ENCODE measurements at places on chromosomes 6 and 20. TPM values are rescaled to one million over a fixed set of nuclear protein-coding genes. Genes with fewer than 3 reads are reported as not detected.

The GSTA3 gene
- not detected for total RNA-seq

The MTG2 gene
- 34.3 TPM for total RNA-seq

The ANKRD66 gene
- total RNA-seq, result not detected

The OR2B6 gene
- not detected for total RNA-seq

The MACROD2 gene
- not detected for total RNA-seq

The AKAP7 gene
- total RNA-seq, result 7.3 TPM

The CD93 gene
- total RNA-seq, result 0.05 TPM

The PTGIS gene
- total RNA-seq, result not detected

DNA sequence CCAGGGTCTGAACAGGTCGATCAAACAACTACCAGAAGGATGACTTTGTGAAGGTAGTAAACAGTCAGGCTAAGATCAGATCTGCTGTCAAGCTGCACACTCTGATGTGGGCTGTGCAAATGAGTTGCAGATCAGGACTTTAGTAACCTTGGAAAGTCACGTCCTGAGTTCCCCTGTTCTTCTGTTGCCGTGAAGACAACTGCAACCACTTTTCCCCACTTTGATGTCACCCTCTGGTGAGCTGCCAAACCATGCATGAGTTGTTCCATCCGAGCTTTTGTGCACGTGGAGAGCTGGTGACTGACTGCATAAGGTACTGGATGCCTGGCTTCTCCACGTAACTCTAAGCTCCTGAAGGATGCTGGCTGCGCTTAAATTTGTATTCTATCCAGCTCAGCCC is 111.0 kb downstream of the CD83 start:
- no peaks in the 10 kb centered on the region for H3K36me3 ChIP-seq
- peak; percentile 82 for DNase-seq
- H3K27me3 ChIP-seq, result no peaks in the 10 kb centered on the region

DNA sequence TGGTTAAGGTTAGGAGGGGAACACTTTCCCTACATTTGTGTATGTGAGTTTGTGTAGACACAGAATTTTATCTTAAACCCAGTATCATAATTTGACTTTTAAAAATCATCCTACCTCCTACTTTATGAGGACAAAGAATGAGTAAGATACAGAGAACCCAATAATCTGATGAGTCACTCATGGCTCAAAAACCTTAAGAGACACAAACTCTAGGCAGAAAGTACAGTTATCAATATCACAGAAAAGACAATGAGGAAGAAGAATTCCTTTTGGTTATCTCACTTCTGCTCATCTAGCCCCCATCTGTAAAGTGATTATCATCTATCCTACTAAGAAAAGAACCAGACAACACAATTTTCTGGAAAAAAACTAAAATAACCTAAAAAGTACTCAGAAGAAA is 87.7 kb downstream of the EPB41L2 start:
- H3K4me1 ChIP-seq, result peaks cover 10% of the 10 kb centered on the region
- H3K27me3 ChIP-seq, result no peaks in the 10 kb centered on the region
- no peak overlapping the region for H3K27ac ChIP-seq
- no peaks in the 10 kb centered on the region for H3K36me3 ChIP-seq
- no peak for DNase-seq
- H3K4me3 ChIP-seq, result no peak overlapping the region

DNA sequence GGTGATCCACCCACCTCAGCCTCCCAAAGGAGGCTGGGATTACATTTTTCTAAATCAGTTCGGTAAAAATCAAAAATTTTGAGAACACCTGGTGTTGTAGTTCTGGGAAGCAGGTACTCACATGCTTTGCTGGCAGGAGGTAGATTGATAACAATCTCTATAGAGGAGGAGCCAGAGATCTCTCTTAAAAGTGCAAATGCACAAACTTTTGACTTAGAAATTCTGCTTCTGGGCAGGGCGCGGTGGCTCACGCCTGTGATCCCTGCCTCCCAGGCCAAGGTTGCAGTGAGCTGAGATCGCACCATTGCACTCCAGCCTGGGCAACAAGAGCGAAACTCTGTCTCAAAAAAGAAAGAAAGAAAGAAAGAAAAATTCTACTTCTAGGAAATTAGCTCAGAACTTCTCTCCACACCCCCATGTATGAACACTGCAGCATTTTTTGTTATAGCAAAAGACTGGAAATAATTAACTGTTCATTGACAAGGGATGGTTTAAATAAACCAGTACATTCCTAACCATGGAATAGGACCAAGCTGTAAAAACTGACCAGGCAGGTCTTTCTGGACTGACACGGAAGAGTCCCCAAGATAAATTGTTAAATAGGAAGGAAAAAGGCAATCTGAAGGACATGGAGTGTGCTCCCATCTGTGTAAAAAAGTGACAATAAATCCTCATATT is 14.4 kb upstream of the TRIB3 start:
- no peaks in the 10 kb centered on the region for H3K36me3 ChIP-seq
- peak overlapping the region; percentile 59 for H3K27ac ChIP-seq

GRCh38 chr6:68975064-68975463 is 340.0 kb downstream of the ADGRB3 start:
- H3K27ac ChIP-seq, result no peak overlapping the region
- H3K4me3 ChIP-seq, result no peak overlapping the region
- H3K36me3 ChIP-seq, result no peaks in the 10 kb centered on the region
- no peaks in the 10 kb centered on the region for H3K27me3 ChIP-seq
- no peak for DNase-seq
- H3K4me1 ChIP-seq, result no peaks in the 10 kb centered on the region

DNA sequence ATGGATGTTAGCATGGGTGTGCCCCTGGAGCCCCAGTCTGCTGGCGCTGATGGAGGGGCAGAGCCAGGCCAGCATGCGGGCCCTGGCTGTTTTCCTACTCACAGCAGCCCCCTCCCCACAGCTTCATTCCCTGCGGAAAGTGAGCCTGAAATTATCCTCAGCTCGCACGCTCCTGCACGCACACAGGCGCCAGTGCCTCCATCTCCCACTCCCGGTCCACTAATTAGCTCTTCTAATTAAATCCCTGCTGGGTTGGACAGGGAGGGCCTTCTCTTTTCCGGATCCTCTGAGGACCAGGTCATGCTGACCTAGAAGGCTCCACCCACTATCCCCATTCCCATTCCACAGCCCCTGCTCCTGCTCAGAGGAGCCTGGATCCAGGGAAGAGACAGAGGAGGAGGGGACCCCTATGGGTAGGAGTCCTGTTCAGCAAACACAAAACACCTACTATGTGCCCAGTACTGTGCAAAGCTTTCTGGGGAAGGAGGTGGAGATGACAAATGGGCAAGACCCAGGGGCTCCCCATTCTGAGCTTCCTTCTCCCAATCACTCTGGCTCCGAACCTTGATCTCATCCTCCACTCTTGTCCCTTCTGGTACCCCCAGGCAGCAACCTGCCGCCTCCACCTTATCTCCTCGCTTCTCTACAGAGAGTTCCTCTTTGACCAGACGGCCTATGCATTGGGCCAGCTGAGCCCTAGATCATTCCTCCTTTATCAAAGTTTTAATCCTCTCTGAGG is 70.2 kb upstream of the CCDC167 start:
- no peaks in the 10 kb centered on the region for H3K27me3 ChIP-seq
- no peak for DNase-seq
- no peak overlapping the region for H3K4me3 ChIP-seq
- peaks cover 2% of the 10 kb centered on the region for H3K4me1 ChIP-seq
- H3K36me3 ChIP-seq, result no peaks in the 10 kb centered on the region
- H3K27ac ChIP-seq, result no peak overlapping the region

DNA sequence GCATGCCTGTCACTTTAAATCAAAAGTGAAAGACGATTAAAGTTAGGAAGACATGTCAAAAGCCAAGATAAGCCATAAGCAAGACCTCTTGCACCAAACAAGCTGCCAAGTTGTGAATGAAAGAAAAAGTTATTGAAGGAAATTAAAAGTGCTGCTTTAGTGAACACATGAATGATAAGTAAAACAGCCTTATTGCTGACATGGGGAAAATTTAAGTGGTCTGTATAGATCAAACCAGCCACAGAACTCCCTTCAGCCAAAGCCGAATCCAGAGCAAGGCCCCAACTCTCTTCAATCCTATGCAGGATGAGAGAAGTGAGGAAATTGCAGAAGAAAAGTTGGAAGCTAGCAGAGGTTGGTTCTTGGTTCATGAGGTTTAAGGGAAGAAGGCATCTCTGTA is 9.3 kb upstream of the RIPK1 start:
- peaks cover 15% of the 10 kb centered on the region for H3K4me1 ChIP-seq
- no peak overlapping the region for H3K27ac ChIP-seq
- H3K36me3 ChIP-seq, result no peaks in the 10 kb centered on the region

DNA sequence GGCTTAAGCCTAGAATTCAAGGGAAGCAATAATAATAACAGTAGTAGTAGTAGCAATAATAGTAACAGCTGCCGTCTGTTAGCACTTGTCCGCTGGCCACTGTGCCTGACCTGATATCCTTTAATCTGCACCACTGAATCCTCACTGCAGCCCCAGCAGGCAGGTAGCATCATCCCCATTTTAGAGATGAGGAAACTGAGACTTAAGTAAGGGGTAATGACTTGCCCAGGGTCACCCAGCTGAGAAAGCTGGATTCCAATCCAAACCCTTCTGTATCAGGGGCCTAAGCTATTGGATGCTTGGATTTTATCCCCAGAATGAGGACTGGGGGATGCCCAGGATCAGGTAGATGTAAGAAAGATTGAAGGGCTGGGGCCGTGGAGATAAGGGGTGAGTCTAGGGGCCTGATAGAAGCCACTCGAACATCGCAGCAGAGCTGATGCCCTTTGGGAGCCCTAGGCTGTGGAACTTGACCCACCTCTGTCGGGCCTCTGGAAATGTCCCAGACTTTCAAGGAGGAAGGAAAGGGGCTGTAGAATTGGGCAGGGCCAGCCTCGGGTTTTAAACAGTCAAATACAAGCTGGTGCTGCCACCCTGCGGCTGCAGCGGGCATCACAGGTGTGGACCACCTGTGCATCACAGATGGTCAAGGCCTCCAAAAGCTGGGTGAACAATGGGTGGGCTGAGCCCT is 102.1 kb upstream of the MYL9 start:
- no peaks in the 10 kb centered on the region for H3K27me3 ChIP-seq
- H3K4me3 ChIP-seq, result no peak overlapping the region
- H3K36me3 ChIP-seq, result no peaks in the 10 kb centered on the region

DNA sequence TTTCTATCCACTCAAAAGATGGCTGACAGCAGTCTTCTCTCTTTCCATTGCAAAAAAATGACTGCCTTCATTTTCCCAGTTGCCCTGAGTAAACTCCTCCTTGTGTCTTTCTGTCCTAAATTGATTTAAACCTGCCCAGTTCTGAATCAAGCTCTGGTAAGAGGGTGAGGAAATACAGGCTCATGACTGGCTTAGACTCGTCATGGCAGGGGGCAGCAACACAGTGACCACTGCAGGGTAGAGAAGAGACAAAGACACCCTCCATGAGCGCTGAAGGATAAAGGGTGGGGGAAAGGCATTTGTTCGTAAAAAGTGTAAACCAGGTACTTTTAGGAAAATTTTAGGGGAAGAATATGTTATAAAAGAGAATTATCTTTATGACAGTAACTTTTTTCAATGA is 738.2 kb upstream of the FLRT3 start:
- H3K4me1 ChIP-seq, result no peaks in the 10 kb centered on the region
- no peaks in the 10 kb centered on the region for H3K36me3 ChIP-seq
- no peak for DNase-seq
- no peaks in the 10 kb centered on the region for H3K27me3 ChIP-seq
- H3K4me3 ChIP-seq, result no peak overlapping the region
- H3K27ac ChIP-seq, result no peak overlapping the region

DNA sequence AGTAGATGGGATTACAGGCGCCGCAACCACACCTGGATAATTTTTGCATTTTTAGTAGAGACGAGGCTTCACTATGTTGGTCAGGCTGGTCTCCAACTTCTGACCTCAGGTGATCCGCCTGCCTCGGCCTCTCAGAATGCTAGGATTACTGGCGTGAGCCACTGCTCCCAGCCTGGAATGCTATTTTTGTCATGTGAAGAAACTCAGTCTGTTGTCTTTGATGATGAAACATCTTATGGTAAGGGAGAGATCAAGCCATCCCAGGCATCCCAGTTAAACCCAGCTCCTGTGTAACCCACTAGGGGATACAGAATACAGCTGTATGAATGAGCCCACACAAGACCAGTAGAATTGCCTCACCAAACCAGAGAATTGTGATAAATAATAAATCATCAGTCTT is 83.6 kb upstream of the RBM24 start:
- H3K4me1 ChIP-seq, result no peaks in the 10 kb centered on the region
- no peaks in the 10 kb centered on the region for H3K36me3 ChIP-seq

- H3K27ac ChIP-seq, result no peak overlapping the region
Measured at GRCh38 chr20:23065266-23066201, 16.1 kb upstream of the THBD start.

- no peak overlapping the region for H3K27ac ChIP-seq
- no peak overlapping the region for H3K4me3 ChIP-seq
- peaks cover 21% of the 10 kb centered on the region for H3K27me3 ChIP-seq
Measured at GRCh38 chr6:33974030-33974429, 170.2 kb upstream of the MLN start.

GRCh38 chr20:18698735-18699380 is 111.0 kb downstream of the DTD1 start:
- no peak overlapping the region for H3K4me3 ChIP-seq
- no peak for DNase-seq
- no peak overlapping the region for H3K27ac ChIP-seq
- H3K27me3 ChIP-seq, result no peaks in the 10 kb centered on the region
- H3K36me3 ChIP-seq, result peaks cover 7% of the 10 kb centered on the region
- H3K4me1 ChIP-seq, result no peaks in the 10 kb centered on the region

GRCh38 chr6:3139090-3139903 is 18.0 kb downstream of the TUBB2A start:
- no peak for DNase-seq
- peaks cover 9% of the 10 kb centered on the region for H3K36me3 ChIP-seq
- H3K4me3 ChIP-seq, result no peak overlapping the region
- H3K27me3 ChIP-seq, result no peaks in the 10 kb centered on the region
- H3K27ac ChIP-seq, result no peak overlapping the region

DNA sequence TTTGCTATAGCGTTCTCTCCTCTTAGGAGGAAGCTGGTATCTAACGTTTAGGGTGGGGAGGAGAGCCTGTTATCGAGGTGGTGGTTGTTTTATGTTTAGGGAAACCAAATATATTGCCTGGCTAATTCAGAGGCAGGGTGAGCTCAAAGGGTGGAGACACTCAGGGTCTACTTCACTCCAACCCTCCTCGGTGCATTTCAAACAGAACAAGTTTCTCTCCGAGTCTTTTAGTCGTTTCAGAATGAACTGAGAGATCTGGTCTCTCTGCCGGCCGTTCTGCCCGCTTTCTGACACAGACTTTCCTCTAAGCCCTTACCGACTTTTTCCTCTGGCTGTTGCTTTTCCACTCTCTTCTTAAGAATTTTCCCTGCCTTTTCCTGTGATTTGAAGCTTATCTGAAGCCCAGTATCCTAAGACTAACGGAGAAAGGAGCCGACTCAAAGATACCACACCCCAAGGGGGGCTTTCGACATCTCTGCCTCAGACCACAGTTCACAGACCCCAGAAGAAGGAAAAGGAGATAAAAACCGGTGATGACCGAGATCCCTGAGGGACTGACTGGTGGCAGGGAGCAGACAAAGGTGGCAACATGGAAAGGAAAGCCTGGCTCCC is 865 bp downstream of the STK38 start:
- peaks cover 46% of the 10 kb centered on the region for H3K4me1 ChIP-seq
- H3K36me3 ChIP-seq, result peaks cover 14% of the 10 kb centered on the region
- DNase-seq, result peak; percentile 33

DNA sequence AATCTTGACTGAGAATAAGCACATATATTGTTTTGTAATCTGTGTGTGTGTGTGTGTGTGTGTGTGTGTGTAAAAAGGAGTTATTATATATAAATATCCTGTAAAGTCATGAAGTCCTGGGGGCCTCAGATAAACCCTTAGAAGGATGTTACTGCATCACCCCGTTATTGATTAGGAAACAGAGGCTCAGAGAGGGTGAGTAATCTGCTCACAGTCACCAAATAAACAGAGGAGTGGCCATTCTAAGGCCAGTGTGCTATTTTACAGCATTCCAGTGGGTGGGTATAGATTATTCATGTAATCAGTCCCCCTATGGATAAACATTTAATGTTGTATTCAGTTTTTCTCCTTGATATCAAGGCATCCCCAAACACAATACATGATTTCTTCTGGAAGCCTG is 87.1 kb downstream of the CDC5L start:
- H3K4me3 ChIP-seq, result no peak overlapping the region
- no peaks in the 10 kb centered on the region for H3K4me1 ChIP-seq
- H3K36me3 ChIP-seq, result no peaks in the 10 kb centered on the region
- DNase-seq, result no peak
- no peaks in the 10 kb centered on the region for H3K27me3 ChIP-seq

All from activated naive CD4-positive, alpha-beta T cell treated with anti-CD3 and anti-CD28 coated beads for 36 hours (primary cell).